ENCODE measurements at places on chromosomes 4 and X.

DNA sequence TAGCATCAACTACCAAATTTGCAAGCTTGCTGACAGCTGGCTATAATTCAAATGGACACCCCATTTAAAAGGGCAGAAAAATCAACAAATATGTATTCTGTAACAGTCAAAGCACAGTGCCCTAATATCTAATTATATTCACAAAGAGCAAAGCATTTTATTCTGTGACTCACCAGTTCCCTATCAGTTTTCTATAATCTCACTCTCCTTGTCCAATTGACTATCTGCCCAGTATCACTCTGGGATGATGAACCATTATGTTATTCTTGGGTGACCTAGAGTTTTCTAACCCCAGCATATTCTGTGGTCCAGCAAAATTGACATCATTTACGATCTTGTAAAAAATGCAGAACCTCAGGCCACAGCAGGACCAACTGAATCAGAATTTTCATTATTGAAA is 82.0 kb upstream of the FREM3 start:
- DNase-seq: no peak

DNA sequence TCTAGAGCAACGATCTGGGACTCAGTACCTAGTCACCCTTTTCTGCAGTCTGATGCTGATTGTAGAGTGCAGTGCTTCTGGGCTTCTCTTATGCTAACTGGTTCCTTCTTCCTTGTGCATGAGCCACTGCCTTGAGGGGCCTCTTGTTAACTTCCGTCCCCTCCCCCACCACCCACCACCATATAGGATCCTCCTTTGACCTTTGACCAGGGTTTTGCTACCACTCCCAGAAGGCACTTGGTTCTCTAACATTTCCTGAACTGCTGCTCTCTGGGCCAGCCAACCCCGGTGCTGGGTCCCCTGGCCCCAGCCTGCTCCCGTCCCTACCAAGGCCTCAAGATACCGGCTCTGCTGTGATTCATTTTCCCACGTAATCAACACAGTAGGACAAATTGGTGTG is 104.6 kb upstream of the KLF3 start:
- no peak for DNase-seq

GRCh38 chr4:142600952-142601351 is 245.1 kb downstream of the INPP4B start:
- DNase-seq: no peak

DNA sequence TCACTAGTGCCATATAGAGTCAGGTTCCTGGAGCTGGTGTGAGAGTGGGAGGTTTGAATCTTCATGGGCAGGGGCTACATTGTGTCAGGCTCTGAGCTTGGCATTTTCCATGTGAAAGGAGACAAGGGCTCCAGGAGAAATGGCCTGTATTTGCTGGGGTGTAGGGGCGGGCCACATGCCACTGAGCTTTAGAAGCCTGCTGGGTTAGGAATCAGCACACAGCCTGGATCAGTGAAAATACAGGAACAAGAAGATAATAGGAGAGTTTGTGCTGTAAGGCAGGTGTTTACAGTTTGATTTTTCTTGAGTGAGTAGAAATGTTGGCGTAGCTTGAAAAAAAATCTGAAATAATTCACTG is 35.4 kb downstream of the TBC1D14 start:
- no peak for DNase-seq

GRCh38 chrX:46572340-46572936 is 1.1 kb upstream of the CHST7 start:
- DNase-seq: no peak

DNA sequence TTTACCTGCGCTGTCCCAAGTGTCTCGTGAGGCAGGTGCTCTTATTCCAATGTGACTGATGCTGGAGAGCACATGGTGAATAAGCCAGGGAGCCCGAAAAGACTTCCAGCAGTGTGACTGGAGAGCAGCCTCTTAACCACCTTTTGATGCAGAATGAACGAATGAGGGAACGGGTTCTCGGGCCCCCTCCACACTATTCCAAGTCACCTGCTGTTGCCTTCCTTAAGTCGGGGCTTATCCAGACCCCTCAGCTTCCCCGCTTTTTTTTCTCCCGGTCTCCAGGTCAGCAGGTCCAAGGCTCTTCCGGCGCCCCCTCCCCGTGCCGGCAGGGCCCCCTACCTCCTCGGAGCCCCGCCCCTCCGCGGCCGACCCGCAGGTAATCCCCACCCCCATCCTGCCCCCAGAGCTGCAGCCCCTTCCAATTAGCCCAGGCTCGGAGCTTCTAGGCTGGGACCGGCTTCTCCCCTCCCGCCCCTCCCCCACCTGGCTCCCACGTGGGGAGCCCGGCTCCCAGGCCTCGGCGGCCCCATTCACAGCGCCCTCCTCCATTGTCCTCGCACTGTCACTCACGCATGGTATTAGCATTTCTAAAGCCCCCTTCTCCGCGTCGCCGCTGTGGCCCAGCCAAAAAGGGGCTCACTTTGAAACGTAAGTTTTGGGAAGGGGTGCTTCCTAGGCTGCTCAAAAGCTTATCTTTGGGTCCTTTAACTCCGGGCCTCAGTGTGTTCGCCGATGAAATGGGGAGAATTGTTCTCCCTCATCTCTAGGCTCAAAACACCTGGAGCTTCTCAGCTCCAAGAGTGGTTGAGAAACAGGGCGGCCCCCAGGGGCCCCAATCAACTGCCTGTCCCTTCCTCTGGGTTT is 56.2 kb upstream of the PJA1 start:
- no peak for DNase-seq

DNA sequence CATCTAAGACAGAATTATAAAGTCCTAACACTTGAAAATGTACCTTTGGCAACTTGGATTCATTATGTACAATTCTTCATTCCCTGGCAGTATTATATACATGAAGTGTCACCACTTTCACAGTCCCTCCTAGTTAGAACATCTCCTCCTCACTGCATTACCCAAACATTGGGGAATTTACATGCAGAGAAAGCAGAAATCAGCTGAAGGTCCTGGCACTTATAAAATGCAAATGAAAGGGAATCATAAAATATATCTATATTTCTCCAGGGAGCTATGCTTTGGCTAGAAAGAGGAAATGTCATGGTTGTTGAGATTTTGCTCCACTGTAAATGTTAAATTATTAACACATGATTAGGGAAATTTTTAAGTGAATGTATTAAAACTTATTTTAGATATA is 835.6 kb upstream of the SLIT2 start:
- DNase-seq: no peak

DNA sequence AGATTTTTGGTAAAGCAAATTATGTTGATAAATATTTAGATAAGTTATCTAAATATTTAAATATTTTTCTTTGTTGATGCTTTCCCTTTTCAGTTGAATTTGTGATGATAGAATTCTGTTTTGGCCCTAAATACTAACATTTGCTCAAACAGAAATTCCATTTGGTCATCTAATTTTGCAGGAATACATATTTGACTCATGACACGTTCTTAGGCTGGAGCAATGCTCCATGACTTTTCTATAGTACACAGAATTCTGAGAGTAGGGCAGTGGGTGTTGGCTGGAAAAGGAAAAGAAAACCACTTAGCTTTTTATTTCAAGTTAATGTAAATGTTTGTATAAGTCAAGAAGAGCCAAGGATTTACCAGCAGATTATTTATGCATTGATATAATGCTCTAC is 58.6 kb upstream of the GK2 start:
- peak; percentile 62 for DNase-seq

DNA sequence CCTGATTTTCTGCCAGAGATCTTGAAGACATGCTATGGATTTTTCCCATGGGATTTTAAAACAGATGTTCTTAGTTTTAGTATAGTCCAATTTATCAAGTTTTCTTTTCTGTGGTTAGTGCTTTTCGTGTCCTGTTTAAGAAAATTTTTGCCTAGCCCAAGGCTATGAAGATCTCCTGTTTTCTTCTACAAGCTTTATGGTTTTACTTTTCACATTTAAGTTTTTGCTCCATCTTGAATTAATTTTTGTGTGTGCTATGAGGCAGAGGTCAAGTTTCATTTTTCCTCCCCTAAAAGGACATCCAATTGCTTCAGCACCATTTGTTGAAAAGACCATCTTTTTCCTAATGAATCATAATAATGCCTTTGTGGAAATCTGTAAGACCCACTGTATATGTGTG is 65.6 kb downstream of the POLR2B start:
- peak; percentile 86 for DNase-seq

DNA sequence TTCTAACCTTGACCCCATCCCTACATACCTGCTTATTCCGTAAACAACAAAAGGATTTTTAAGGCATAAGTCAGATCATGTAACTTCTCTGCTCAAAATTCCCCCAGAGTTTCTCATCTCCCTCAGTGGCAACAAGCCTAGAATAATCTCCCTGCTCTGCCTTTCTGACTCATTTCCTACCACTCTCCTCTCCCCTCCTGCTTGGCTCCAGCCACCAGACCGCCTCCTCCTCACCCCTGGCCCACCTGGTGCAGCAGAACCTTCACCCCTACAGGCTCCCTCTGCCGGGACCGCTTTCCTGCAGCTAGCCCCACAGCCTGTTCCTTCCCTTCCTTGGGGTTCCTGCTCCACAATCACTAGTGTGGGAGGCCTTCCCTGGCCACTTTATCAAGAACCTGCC is 32.1 kb downstream of the TSPAN5 start:
- DNase-seq: peak; percentile 91

DNA sequence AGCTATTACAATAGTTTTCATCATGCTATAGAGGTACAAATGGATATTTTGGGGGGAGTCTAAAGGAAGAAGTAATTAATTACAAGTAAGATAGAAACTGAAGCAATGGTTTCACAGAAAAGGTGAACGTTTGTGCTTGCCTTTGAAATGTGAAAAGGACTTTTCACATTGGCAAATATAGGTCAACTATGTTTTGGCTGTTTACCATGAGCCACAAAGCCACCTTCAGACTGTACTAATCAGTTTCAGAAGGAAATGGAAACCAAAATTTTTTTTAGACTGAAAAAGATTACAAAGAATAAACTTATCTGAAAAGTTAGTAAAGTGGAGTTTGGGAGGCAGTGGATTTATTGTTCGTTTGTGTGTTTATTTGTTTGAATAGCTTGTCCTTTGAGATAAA is 32.1 kb downstream of the SYTL5 start:
- DNase-seq: no peak

- DNase-seq: peak; percentile 74
These were observed 103.7 kb downstream of the RBM47 start for GRCh38 chr4:40525752-40526598.

DNA sequence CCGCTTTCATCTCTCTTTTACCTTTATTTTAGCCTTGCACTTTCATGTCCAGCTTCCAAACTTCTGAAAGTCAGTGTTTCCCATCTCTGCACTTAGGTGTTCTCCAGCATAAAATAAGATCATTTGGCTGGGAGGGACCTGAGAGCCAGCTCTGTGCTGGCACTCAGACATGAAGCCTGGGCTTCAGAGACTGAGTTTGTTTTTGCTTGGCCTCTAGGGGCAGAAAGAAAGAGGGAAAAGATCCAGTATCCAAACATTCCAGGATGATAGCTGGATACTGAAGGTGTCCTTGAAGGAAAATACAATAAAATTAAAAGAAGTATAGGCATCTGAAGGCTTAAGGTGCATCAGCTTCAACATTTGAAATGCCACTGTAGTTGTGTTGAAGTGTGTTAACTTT is 202.4 kb upstream of the ZIC3 start:
- DNase-seq: no peak

GRCh38 chrX:134810211-134810610 is 151.9 kb upstream of the PLAC1 start:
- DNase-seq: no peak

DNA sequence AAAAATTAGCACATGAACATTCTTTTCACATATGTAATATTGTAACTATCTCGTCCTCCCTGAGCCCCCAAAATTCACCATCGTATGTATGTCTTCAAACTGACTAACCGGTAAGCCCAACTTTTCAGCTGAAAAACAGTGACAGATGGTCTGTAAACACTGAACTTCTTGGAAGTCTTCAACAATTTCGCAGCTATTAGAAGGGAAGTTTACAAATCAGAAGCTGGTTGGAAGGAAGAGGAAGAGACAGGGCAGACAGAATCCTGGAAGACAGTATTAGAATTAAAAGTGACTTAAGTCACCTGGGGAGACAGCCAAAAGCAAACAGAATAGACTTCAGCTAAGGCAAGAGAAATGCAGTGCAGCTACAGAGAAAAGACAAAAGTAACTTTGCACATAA is 858.4 kb downstream of the ADGRL3 start:
- DNase-seq: no peak

GRCh38 chrX:103073467-103073866 is 9.5 kb upstream of the BEX1 start:
- DNase-seq: no peak
